Brain pericyte (primary cell): ENCODE measurements at places on chromosomes 7 and 10.

GRCh38 chr10:54576541-54576940 lies 224.5 kb downstream of the PCDH15 start:
- no peak for DNase-seq

GRCh38 chr7:919924-920341 lies 34.5 kb downstream of the ADAP1 start:
- no peak for DNase-seq

DNA sequence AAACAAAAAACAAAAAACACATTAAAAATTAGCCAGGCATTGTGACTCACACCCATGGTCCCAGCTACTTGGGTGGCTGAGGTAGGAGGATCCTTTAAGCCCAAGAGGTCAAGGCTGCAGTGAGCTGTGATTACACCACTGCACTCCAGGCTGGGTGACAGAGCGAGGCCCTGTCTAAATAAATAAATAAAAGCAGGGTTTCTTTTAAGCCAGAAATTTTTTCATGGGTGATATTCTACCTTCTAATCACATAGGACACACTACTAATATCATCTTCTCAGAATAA lies 14.2 kb upstream of the SVIL start:
- no peak for DNase-seq

DNA sequence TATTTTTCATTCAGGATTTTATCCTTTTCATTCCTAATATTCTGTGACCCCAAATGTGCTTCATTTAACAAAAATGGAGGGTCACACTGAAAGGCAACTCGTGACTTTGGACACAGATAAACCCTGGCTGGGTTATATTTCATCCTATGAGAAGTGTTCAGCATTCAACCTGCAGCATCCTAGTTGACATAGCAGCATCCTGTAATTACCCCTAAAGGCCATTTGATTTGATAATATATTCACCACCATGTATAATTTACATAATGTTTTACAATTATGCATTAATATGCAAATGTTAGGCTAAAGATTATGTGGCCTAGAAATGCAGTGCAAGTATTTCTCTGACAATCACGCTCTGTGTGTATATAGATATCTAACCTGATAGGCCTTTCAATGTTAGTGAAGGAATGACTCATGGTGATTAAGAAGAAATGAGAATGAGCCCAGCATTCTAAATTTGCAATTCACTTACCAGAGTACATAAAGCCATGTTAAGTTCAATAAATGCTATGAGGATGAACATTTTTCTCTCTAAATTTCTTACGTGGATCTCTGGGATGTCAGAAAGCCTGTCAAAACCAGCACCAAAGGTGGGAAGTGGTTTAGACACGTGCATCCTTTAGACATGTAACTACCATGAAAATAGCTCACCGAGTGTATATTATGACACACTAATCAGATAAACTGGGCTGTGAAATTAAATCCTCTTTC lies 337.7 kb upstream of the AOAH start:
- no peak for DNase-seq

- no peak for DNase-seq
Measured at GRCh38 chr7:30146127-30146612, 11.4 kb downstream of the MTURN start.

DNA sequence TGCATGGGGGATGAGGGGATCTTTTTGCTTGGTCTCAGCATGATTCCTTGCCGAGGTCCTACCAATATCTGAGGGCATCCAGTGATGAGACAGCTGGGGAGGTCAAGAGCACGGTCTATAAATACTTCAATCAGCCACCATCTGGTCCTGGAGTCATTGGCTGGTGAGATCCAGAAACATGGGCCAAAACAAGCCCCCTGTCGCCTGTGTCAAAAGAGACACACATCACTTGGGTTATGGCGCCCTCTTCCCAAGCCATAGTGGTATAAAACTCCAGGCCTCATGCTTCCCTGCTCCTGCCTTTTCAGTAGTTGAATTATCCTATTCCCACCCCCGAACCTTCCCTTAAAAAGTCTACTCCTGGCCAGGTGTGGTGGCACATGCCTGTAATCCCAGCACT lies 60.9 kb downstream of the SLC35B4 start:
- no peak for DNase-seq

DNA sequence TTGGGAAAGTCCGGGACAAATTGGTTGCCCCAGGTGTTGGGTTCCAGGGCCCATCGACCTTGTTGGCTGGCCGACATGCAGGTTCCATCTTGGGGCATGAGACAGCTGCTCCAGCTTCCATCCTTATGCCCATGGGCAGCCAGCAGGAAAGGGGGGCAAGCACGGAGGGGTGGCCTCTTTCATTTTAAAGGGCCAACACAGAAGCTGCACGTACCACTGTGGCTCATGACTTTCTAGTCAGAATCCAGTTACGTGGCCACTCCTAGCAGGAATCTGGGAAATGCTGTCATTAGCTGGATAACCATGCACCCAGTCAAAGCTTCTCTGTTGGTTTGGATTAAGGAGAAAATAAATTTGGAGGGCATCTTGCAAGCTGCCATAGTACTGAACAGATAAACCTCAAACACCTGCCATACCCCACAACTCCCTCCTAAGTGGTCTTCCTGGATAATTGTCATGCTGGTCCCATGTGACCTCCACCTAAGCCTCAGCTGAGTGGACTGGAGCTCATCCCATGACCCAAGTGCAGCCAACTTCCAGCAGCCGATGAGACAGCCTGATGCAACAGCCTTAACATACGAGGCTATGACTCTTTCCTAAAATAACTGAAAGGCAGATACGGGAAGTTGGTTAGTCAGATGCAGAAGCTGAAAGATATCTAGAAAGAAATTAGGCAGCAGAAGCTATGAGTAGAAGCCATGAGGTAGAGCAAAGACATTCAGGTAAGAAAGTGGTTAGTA lies 21.4 kb upstream of the GSDME start:
- DNase-seq: no peak

GRCh38 chr10:58064714-58065528 lies 202.8 kb downstream of the IPMK start:
- peak; percentile 27 for DNase-seq

DNA sequence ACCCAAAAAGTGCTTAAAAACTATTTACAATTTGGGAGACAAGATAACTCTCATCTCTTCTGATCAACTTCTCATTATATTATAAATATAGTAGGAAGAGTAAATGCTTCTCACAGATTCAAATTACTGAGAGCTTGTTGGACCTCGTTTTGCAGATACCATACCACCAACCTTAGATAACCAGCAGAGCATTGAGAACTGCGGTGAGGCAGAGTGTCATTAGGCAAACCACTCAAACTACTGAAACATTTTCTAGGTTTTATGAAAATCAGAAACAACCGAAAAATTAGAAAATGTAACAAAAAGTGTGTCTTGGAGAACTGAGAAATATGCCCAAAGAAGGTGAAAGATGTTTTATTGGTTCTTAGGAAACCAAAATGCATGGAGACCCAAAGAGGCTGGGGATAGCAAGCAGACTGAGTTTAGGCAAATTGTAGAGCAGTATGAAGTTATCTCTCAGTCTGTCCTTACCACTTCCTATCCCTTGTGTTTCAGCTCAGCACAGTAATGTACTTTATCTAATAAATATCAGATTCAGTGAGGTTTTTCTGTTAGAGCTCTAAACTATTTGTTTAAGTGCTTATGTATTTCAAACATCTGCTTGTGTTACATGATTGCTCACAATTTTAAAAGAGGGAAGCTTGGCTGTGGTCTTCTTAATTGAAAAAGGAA lies 77.9 kb downstream of the HECTD2 start:
- no peak for DNase-seq

DNA sequence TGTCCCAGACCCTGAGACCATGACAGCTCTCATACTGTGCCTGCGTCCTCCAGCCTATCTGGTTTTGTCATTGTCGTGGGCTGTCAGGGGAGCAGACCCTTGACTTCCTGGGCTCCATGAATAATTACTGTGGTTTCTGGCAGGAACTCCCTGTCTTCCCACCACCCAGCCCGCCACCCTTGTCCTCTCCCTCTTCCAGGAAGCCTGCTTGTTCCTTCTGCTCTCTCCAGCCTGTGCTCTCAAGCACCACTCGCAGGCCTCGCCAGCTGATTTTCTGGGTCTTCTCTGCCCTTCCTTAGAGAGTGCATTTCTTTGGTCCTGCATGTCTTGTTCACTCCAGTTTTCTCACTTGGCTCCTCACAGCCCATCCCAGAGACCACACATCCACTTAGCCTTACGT lies 224.5 kb upstream of the INHBA start:
- no peak for DNase-seq

DNA sequence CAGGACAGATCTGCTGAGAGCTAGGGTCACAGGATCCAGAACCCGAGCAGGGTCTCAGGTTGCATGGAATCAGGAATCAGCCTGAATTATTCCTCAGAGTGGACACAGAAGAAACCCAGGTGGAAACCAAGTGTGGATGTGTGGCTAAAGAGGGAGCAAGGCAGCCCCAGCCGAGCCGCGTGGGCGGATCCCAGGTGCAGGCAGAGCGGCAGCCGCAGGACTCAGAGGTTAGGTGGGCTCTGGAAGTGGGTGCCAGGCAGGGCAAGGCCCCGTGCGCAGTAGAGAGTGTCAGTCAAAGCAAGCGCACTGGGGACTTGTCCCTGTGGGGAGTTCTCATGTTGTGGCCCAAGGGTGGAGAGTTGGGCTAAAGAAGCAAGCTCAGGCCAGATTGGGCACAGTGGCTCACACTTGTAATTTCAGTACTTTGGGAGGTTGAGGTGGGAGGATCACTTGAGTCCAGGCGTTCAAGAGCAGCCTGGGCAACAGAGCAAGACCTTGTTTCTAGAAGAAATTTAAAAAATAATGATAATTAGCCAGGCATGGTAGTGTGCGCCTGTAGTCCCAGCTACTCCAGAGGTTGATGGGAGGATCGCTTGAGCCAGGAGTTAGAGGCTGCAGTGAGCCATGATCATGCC lies 125.9 kb downstream of the CUL2 start:
- DNase-seq: no peak

- no peak for DNase-seq
Measured at GRCh38 chr10:97865488-97865887, 15.8 kb downstream of the GOLGA7B start.

DNA sequence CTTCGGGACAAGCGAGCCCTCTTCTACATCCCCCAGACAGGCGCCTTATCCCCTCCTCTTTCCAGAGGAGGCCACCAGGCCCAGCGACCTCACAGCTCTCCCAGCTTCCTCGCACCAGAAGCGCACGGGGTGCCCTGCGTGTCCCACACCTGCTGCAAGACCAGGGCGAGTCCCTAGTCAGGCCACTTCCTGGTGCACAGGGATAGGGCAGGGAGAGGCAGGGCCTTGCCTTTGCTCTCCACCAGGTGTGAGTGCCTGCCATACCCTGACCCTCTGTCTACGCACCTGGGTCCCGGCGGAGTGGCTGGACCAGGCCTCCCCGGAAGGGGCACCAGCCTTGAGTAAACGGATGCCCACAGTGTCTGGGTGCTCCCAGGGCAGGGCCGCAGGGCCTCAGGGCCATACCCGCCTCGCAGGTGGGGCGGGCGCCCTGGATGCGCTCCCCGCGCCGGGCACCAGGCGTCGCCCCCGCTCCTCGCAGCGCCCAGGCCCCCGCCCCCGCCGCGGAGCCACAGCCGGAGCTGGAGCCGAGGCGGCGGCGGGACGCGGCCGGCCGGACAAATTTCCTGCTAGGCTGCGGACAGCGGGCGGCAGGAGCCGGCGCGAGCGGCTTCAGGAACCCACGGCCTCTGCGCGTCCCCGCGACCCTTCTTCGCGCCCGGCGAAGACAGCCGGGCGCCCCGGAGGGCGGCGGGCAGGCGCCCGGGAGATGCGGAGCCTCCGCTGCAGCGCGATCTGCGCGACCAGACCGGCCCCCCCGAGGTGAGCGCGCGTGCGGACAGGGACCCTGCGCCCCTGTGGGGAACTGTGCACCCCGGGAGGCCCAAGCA lies at the start of gene PTPRE:
Gene PTPRE, plus strand, starts transcription at position 556 of the 830 bp plus-strand sequence. CDS start 133,779 bp downstream, outside the sequence.
- no peak for DNase-seq

DNA sequence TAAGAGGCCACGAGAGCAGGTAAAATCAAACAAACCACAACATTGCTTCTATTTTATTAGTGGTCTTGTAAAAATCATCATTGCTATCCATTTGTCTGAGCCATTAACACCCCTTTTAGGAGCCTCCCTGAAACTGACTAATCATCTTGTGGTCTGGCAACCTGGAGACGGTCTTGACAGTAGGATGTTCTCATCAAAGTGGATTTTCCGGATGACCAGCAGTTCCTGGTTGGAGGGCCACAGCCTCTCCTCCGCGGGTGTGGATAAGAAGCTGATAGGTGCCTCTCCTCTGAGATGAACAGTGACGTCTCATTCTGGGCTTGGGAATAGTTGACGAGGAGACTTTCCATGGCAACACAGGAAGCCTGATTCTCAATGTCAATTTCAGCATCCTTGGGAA lies 490.7 kb downstream of the TYW1 start:
- no peak for DNase-seq

- no peak for DNase-seq
Measured at GRCh38 chr7:33400214-33400538, 270.8 kb downstream of the BBS9 start.

GRCh38 chr10:118754229-118754555 lies 578 bp downstream of the CACUL1 start:
- no peak for DNase-seq

GRCh38 chr10:129811208-129811607 lies 152.9 kb downstream of the EBF3 start:
- DNase-seq: no peak

GRCh38 chr10:131697476-131698128 lies 203.2 kb upstream of the PPP2R2D start:
- DNase-seq: no peak

- DNase-seq: no peak
Measured at GRCh38 chr10:44384601-44385025, 284 bp downstream of the CXCL12 start.

DNA sequence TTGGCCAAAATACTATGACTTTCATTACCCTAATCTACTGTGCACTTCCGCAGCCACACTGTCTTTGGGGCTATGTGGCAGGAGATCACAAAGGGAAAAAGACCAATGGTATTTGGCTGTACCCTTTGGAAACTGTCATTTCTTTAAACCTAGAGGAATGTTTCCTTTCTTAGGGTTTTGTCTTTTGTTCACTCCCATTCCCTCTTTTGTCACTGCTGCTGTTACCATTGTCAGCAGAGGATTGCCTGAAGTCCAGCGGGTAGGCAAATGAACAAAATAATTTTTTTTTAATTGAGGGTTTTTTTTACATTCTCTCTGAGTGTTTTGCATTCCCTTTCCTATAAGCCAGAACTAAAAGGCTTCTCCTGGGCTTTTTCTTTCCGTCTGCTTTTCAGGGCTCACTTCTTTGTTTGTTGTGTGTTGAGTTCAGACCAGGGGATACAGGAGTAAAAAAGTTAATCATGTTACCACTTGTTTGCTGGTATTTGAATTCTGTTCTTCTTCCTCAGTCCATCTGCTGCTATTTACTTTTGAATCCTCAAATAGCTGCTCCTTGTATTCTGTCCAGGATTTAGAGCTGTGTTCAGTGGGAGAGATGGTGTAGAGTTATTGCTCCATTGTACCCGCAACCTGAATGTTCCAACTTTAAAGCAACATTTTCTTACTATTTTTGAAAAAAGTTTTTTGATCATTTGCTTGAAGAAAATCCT lies 374.6 kb downstream of the SUGCT start:
- DNase-seq: no peak
